ENCODE measurements at places on chromosomes 16 and 17.

DNA sequence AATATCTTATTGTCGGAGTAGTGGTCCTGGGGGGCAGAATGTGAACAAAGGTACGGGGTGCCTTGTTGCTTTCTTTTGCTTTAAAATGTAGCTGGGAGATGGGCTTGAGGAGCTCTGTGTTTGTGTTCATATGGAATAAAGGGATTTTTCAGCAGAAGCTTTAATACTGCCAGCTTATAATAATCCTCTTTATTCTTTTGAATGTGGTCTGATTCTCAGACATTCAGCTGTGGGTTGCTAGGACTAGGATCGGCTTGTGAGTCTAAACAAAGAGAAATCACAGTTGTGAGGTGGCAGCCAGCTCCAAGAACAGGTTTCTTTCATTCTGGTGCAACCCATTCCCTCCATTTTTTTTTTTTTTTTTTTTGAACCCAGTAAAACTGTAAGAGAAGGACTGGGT is 7.2 kb downstream of the MRPL58 start:
- no peak for DNase-seq

GRCh38 chr16:79608976-79609375 is 8.4 kb upstream of the MAF start:
- DNase-seq = no peak

GRCh38 chr16:9345046-9345445 is 253.6 kb downstream of the HAPSTR1 start:
- DNase-seq = no peak

GRCh38 chr17:14794961-14795360 is 470.2 kb downstream of the PMP22 start:
- no peak for DNase-seq

- no peak for DNase-seq
Observed at GRCh38 chr17:77571155-77571981, 387.1 kb upstream of the TNRC6C start.

DNA sequence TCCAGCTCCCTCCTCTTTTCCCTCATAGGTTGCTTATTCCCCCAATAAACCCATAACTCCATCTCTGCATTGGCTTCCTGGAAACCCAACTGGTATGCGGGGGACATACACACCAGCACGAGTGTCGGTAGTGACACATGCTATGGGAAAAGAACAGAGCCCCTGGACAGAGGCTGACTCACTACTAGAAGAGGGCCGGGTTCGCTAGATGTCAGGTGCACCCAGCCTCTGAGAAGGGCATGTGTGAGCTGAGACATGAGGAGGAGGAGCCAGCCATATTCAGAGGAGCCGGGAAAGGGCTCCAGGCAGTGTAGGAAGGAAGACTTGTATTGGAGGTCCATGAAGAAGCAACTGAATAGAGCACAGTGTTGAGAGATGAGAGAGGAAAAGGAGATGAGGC is 241.1 kb downstream of the SOX9 start:
- DNase-seq = no peak

DNA sequence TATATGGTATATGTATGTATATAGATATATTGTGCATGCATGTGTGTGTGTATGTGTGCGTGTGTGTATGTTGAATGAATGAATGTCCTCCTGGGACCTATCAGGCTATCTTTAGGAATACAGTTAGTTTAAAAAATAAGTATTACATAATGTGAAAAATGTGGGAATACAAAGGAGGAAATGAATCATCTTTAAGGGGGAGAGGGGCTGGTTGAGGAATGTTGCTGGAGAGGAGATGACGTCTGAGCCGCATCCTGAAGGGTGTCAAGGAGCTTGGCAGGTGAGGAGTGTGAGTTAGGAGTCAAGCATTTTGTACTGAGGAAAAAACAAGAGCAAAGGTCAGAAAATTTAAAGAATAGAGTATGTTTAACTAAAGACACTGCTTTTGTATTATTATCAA is 62.4 kb upstream of the NLK start:
- DNase-seq = peak; percentile 99

DNA sequence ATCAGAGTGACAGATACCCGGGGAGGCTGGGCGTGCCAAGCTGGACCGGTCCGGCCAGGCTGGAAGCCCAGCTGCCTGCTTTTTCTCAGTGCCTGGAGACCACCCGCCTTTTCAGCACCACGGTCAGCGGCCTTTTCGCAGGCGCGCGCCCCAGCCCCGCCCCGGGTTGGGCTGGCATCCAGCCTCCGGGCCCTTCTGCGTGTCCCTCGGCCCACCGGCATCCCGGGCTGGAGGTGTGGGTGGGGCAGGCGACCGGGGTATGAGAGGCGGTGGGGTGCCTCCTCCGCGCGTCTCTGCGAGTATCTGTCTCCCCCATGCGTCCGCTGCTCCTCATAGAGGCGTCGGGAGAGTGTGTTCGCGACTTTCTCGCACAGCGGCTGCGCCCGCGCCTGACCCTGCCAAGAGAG is 102.5 kb downstream of the MRM1 start:
- DNase-seq = no peak

GRCh38 chr16:75322740-75323139 is 71.3 kb upstream of the BCAR1 start:
- no peak for DNase-seq

GRCh38 chr17:58153046-58153445 is 4.9 kb downstream of the OR4D1 start:
- DNase-seq = no peak

DNA sequence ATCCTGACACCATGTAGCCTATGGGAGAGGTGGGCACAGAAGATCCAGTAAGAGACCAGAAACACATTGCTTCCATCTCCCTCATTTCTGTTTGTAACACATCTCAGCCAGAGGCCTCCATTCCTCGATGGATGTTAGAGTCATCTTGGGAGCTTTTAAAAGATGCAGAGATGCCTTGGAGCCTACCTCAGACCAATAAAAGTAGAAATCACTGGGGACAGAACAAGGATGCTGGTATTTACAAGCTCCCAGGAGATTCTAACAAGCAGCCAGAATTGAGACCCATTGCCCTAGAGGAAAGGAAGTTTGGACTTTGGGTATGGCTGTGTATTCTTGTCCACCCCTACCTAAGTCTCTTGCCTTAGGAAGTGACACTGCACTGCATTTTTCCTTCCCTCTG is 40.8 kb downstream of the HS3ST3A1 start:
- DNase-seq = no peak

GRCh38 chr17:37609170-37610040 is at the start of gene SYNRG:
Gene SYNRG (minus strand): TSS chr17:37609418. CDS start chr17:37609355, 63 bp downstream.
- DNase-seq = peak; percentile 84

GRCh38 chr17:81050645-81051625 is 16.0 kb downstream of the BAIAP2 start:
- DNase-seq = no peak

- no peak for DNase-seq
Observed at GRCh38 chr17:11608396-11608795, 10.1 kb downstream of the DNAH9 start.

DNA sequence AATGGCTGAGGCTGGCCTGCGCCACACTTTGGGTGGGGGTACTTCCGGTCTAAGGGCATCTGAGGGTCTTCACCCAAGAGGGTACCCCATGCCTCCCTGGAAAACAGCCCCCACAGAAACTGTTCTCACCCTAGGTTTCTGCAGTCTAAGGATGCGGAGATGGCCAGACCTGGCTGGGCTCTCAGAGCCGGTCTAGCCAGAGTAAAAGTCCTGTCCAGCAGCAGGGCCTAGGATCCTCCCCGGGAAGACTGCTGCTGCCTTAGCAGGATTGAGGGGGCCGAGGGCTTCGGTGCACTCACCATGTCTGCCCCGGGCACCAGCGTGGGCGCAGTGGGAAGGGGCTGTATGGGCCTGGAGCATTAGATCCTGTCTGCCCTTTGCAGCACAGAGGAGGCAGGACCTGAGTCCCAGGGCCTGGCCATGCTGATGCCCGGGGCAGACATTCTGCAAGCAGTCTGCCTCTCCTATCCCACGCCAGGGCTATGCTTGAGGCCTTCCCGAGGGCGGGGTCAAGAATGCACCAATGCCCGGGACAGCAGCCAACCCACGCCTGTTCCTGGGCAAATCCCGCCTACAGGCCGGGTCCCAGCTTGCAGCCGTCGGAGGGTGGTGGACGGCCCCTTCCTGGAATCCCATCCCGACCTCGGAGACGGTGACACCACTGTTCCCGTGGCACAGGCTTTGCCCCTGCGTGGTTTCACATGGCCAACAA is 54.7 kb downstream of the CBFA2T3 start:
- DNase-seq = peak; percentile 45

- no peak for DNase-seq
Observed at GRCh38 chr17:13503526-13503925, 98.2 kb downstream of the HS3ST3A1 start.

- DNase-seq = peak; percentile 19
Observed at GRCh38 chr16:73878611-73879010, 418.0 kb upstream of the PSMD7 start.

GRCh38 chr16:9042964-9043680 is 48.3 kb upstream of the HAPSTR1 start:
- no peak for DNase-seq

- no peak for DNase-seq
Observed at GRCh38 chr16:20064931-20065330, 8.8 kb downstream of the GPR139 start.

DNA sequence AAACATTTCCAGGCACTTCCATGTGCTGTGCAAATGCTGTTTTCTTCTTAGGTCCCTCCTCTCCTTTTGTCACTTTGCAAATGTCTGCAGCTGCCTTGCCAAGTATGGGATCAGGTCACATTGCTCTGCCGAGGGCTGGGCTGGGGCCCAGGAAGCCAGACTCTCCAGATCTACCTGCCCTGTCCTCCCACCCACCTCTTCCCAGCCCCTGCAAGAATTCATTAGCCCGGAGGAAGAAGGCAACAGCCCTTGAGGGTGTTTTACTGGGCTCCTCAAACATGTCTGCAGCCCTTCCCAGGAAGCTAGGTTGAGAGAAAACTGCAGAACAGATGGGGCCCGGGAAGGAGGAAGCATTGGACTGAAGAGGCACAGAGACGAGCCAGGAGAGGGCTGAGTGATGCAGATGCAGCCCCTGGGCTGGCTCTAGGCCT is 47.1 kb downstream of the WSB1 start:
- DNase-seq = no peak

DNA sequence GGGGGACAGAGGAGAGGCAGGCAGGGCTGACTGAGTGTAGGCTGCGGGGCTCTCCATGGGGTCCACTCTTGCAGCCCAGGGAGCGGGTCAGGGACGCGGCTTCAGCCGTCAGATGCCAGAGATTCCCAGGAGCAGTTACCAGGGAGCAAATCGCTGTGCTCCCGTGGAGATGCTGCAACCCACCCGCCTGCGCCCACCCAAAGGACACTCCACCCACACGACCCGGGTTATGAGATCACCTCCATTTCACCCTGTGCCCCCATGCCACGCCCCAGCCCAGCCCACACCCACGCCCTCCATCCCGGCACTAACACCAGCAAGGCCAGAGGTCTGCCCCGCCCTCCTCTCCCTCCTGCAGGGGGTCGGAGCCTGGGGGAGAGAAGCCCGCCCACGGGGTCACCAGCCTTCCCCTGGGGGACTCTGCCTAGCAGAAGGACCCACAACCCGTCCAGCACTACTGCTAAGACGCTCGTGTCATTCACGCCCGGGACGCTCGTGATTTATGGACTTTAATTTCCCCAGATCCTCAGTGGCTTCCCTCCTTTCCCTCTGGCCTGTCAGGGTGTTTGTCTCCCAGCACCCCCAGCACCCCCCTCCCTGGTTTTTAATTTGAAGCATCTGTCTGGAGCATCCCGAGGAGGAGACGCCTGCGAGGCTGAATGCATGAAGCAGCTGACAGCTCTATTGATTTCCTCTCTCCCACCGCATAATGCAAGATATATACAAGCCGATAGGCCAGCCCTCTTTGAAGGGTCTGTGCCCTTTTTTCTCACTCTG is 6.7 kb upstream of the RPL38 start:
- no peak for DNase-seq

- DNase-seq = no peak
Observed at GRCh38 chr16:87762620-87763019, 3.2 kb downstream of the KLHDC4 start.

- no peak for DNase-seq
Observed at GRCh38 chr17:19857640-19858039, 10.1 kb downstream of the ULK2 start.

- no peak for DNase-seq
Observed at GRCh38 chr17:15893658-15894024, 51.3 kb upstream of the ADORA2B start.

DNA sequence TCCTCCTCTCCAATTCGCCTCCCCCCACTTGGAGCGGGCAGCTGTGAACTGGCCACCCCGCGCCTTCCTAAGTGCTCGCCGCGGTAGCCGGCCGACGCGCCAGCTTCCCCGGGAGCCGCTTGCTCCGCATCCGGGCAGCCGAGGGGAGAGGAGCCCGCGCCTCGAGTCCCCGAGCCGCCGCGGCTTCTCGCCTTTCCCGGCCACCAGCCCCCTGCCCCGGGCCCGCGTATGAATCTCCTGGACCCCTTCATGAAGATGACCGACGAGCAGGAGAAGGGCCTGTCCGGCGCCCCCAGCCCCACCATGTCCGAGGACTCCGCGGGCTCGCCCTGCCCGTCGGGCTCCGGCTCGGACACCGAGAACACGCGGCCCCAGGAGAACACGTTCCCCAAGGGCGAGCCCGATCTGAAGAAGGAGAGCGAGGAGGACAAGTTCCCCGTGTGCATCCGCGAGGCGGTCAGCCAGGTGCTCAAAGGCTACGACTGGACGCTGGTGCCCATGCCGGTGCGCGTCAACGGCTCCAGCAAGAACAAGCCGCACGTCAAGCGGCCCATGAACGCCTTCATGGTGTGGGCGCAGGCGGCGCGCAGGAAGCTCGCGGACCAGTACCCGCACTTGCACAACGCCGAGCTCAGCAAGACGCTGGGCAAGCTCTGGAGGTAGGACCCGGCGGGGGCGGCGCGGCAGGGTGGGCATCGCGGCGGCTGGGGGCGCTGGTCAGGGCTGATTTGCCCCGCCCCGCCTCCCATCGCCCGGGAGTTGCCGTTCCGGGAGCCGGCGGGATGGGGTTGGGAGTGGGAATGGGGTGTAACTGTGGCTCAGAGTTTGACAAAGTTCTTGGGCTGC is 567 bp downstream of the SOX9 start:
- no peak for DNase-seq

GRCh38 chr16:59690216-59690615 is 956.1 kb upstream of the GOT2 start:
- no peak for DNase-seq

GRCh38 chr16:84741340-84741830 is 41.6 kb downstream of the USP10 start:
- no peak for DNase-seq

DNA sequence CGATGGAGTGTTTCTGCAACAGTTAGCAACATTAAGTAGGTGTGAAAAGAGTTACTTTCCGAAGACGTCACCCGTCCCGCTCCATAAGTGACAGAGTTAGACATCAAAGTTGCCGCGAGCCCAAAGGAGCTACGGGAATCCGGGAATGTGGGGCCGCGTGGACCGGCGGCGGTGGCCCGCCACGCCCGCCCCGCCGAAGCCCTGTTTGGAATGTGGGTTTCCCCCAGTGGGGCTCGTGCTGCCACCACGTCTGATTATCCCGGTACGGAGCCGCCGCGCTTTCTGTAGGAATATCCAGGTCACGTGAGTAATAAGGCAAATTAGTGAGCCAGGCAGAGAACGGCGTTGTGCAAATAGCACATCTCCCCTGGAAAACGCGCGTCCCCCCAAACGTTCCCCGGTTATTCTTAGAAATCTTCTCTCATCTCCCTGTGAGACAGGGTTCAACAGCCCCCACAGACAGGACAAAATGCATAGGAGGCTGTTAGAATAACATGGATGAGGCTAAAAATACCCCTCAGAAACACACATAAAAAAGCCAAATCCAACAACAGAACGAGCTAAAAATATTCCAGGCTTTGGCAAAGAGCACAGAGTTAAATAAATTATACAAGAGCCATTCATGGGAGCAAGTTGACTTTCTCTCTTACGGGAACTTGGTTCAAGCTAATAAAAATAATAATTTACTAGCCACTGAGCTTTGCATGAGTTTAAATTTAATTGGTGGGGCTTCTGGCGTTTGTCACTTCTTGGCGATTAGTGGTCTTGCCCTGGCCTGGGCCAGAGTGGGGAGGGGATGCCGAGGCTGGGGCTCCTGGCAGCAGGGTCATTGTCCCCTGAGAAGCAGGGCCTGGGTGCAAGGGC is 8.6 kb downstream of the BAHCC1 start:
- DNase-seq = no peak

Measured in pulmonary artery endothelial cell (primary cell).